Fibroblast of lung (primary cell): ENCODE measurements at places on chromosomes 1 and 21. TPM values are rescaled to one million over a fixed set of nuclear protein-coding genes. Genes with fewer than 3 reads are reported as not detected.

DNA sequence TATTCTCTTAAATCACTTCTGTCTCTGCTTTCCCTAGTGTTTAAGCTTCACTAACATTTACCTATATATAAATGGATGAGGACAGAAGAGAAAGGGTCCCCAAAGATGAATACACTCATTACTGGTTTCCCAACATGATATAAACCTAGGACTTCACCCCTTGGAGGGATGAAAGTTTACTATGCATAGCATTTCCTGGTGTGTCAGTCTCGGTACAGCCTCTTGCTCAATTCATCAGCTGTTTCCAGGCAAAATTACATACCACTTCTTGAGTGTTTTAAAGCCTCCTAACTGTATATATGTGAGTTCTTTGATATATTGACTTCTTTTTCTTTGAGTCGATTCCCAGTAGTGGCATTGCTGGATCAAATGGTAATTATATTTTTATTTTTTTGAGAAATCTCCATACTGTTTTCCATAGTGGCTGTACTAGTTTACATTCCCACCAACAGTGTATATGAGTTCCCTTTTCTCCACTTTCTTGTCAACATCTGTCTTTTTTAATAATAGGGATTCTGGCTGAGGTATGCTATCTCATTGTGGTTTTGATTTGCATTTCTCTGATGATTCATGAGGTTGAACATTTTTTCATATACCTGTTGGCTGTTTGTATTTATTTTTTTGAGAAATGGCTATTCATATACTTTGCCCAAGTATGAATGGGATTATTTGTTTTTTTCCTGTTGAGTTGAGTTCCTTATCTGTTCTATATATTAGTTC lies 259.3 kb upstream of the CACYBP start:
- DNase-seq: peak; percentile 30

- DNase-seq: no peak
These were observed 4.5 kb upstream of the DHRS3 start for GRCh38 chr1:12622506-12622905.

GRCh38 chr1:80059940-80060339 lies 1053.4 kb upstream of the ADGRL4 start:
- no peak for DNase-seq

GRCh38 chr1:207962716-207963426 lies 51.9 kb upstream of the CD34 start:
- DNase-seq: peak; percentile 43

DNA sequence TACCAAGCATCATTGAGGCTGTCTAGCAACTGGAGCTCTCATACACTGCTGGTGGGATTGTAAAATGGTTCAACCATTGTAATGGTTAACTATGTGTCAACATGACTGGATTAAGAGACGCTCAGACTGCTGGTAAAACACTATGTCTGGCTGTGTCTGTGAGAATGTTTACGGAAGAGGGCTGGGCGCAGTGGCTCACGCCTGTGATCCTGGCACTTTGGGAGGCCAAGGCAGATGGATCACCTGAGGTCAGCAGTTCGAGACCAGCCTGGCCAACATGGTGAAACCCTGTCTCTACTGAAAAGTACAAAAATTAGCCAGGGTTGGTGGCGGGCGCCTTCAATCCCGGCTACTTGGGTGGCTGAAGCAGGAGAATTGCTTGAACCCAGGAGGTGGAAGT lies 4.8 kb upstream of the FCRLA start:
- no peak for DNase-seq

GRCh38 chr21:18148401-18148800 lies 96.2 kb upstream of the CHODL start:
- DNase-seq: no peak

DNA sequence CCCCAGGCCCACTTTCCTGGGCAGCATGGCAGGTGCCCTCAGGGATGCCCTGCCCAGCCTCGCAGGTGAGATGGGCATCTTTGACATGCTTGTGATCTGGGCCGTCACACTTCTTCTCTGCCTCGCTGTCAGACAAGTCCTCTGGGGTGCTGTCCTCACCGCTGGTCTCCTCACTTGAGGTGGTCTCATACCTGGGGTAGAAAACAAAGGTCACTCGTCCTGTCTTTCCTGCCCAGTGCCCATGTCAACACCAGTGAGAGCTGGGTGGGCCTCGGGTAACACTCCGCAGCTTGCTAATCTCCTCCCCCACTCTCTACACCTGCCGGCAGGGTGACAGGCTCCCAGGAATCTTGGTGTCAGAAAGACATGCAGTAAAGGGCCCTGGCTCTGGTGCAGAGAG lies 50.9 kb downstream of the KANK4 start:
- DNase-seq: no peak

GRCh38 chr21:41767606-41768436 lies 969 bp upstream of the RIPK4 start:
- DNase-seq: no peak

DNA sequence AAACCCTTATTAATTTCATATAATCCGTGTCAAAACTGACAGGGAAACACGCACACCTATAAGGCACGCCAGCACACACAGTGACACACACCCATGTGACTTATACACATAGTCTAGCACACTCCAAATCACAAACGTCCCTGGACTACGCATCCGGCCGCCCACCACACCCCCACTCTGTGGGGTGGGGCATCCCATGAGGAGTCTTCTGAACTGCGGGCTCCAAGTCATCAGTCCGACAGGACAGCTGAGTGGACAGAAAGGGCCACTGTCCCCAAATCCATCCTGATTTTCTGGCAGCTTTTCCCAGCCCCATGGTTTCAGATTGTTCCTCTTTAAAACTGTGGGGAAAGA lies 829 bp downstream of the PEA15 start:
- DNase-seq: peak; percentile 70

- peak; percentile 51 for DNase-seq
These were observed 414 bp downstream of the TMEM51 start for GRCh38 chr1:15153842-15154479.

DNA sequence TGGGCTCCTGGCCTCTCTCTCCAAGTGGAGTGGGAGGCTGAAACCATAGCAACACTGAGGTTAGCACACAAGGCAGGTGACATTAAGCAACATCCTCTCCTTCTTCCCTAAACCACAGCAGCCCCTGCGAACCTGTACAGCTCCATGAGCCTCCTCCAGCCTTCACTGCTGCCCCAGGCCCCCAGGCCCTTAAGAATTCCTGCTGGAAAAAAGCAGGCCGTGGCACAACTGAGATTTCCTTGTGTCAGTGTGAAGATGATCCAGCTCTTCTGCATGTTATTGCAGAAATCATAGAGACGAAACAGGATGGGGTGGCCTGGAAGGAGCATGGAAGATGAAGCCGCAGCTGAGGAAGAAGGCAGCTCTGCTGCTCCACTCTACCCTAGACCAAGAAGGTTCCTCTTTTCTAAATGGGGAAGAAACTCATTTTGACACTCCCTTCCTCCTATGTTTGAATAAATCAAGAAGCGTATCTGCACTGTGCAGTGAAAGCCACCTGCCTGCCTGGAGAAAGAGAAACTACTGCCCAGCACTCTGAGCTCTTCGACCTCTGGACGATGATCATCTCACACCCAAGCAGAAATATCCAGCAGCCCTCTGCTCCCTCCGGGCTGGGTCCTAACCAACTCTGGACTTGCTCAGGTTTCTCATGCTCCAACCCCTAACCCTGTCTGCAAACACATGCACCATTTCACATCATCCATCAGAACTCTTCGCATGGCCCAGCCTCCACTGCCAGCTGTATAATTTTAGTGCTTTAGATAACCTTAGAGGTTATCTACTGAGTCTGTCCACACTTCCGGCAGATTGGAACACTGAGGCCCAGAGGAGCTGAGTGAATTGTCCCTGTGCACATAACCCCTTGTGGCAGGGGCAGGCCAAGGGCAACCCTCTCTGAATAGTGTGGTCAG lies 20.7 kb downstream of the SH3BP5L start:
- DNase-seq: no peak

DNA sequence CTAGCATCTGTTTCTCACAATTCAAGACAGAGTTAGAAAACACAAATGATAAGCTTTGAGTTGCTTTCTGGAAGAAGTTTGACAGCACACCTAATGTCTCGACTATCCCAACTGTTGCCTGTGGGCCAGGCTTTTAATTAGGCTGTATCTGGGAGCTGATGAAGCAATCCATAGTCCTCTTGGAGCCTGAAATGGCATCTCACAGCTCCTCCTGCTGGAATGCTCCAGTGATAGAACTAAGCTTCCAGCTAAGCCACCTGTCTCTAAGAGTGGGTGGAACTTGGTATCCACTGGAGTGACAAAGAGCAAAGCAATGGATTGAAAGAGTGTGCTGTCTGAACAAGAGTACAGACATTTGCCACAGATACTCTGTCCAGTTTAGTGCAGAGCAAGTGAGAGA lies 605.3 kb upstream of the NR5A2 start:
- peak; percentile 50 for DNase-seq

DNA sequence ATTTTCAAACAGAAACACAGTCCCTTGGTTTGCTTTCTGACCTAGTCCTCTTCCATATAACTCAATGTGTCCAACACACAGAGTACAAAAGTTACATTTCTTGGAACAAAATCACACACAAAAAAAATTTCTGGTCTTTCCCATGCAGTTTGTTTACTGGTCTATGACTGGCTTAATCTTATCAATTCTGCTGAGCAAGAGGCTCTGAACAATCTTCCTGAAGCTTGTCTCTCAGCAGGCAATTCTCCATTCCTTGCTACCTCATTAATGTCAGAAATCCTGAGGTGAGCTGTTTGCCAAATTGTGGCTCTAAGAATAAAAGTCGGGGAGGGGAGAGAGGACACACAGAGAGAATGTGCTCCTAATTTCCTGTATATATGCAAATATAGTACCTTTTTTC lies 423.6 kb downstream of the HLX start:
- no peak for DNase-seq

DNA sequence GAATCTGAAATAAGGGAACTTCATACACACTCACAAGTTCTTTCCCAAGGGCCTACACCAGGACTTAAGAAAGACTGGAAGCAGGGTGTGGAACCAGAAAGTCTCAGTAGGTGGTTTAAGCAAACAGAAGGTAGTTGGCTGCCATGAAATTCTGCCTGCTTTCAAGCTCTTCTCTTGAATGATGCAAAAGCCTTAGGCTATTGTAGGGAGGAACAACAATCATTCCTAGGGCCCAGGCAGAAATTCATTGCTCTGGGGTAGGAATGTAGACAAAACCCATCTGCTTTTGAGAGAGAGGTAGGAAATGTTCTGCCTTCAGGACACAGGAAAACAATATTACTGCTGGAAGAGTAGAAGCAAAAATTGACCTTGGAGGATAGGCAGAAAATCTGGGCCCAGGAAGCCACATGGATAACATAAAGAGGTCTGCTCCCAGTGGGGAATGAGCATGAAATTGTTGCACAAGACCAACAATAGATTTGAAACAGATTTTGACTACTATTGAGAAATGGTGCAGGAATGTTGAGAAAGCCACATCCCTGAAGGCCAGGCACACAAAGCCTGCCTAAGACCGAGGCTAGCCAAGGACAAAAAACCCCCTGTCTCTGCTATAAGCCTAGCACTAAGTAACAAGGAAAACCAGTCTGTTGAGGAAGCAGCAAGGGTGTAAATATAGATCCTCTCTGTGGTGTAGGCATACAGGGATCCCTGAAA lies 22.7 kb upstream of the SFT2D2 start:
- peak; percentile 64 for DNase-seq

DNA sequence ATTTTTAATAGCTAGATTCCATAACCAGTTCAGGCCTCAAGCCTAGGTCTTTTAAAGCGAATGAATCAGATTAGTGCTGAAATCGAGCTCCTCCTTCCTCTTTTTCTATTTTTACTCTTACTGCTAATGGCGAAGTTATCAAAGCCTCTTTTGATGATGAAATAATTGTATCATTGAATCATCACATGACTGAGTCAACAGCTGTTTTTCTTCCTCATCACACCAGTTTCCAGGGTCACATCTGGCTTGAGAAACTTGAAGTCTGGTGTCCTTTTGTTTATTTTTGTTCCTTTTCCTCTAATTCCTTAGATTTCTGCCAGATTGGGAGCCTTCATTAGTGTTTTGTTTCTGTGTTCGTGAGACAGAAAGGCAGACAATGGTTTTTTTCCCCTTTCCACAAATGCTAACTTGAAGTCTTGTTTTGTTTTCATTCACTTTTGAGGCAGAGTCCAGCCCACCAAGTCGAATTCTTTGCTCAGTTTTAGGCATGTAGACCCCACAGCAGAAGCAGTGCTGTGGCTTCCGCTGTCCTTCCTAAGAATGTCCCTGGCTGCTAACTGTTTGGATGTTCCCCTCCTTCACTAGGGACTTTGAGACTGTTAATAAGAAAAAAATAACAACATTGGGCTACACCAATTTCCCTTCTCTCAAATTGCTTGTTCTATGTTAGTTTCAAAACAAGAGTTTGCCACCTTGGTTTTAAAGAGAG lies 51.9 kb upstream of the FMOD start:
- DNase-seq: peak; percentile 99

DNA sequence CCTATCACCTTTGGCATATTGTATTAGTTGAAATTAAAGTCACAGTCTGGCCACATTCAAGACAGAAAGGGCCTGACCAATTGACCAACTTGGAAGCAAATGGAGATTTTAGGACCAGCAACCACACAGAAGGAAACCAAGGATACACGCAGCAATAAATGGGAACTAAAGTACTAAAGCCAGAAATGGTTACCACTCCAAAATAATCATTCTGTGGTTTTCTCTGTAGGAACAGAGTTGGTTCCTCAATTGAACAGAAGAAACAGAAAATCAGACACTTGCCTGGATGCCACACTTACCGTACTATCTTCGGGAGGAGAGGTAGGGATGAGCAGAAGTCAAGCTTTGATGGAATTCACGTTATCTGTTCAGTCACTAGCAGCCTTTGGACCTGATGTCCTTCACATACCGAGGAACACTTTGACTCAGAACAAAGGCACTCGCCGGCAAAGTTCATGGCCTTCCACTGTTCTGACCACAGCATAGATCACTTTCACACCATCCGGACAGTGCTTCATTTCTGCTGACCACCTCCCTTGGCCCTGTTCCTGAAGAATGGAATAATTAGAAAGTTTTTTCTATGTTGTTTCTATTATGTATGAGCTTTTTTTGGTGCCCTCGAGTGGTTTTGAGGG lies 96.9 kb downstream of the LPAR3 start:
- no peak for DNase-seq

GRCh38 chr1:43847290-43847689 lies 86.3 kb upstream of the ARTN start:
- peak; percentile 15 for DNase-seq

GRCh38 chr21:24899138-24899537 lies 708.1 kb downstream of the MRPL39 start:
- DNase-seq: no peak

DNA sequence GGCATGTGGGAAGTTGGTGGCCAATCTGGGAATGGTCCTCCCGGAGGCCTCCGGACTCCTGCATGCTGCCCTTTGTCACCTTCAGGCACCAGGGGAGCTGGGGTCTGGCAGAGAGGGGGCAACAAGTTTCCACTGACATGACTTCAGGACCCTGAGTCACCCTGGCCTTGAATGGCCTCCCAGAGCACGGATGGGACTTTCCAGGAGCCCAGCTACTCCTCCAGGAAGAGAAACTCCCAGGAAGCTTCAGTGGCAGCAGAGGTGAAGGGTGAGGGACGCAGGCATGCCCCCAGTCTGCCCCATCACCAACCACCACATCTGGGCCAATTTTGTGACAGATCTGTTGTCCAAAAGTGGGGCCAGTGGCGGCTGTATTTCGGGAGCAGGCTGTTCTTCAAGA lies 55.9 kb upstream of the WASF2 start:
- no peak for DNase-seq

C1orf159 gene
- 3.1 and 3.3 TPM in 2 replicates for total RNA-seq

HIVEP3 gene
- total RNA-seq: 0.51 and 0.83 TPM in 2 replicates

TDRD5 gene
- total RNA-seq: not detected in 2 replicates

UBE2U gene
- not detected in 2 replicates for total RNA-seq

ADAMTS5 gene
- 3.9 and 4.3 TPM in 2 replicates for total RNA-seq

RSPO1 gene
- 0.26 and 0.50 TPM in 2 replicates for total RNA-seq

GPR153 gene
- total RNA-seq: 8.9 and 13.4 TPM in 2 replicates

ANGPTL3 gene
- not detected in 2 replicates for total RNA-seq

CXADR gene
- total RNA-seq: 9.0 and 9.9 TPM in 2 replicates

HCRTR1 gene
- not detected in 2 replicates for total RNA-seq

S100A7 gene
- total RNA-seq: not detected in 2 replicates

CCDC185 gene
- total RNA-seq: not detected in 2 replicates

NT5C1A gene
- total RNA-seq: not detected in 2 replicates
